ENCODE measurements at places on chromosomes 2 and 18. TPM values are rescaled to one million over a fixed set of nuclear protein-coding genes. Genes with fewer than 3 reads are reported as not detected.

Gene BOD1L2
- total RNA-seq, result not detected

Gene SEMA4C
- 14.9 TPM for total RNA-seq

Gene SERPINB4
- total RNA-seq, result 418 TPM

Gene CCDC102B
- total RNA-seq, result 1.2 TPM

Gene CROCC2
- total RNA-seq, result 0.12 TPM

Gene CFC1
- not detected for total RNA-seq

Gene PDE11A
- not detected for total RNA-seq

Gene SP100
- 38.5 TPM for total RNA-seq

Gene CD8B2
- total RNA-seq, result not detected

Gene GDF7
- 0.32 TPM for total RNA-seq

Gene ANTXR1
- 13.9 TPM for total RNA-seq

Gene TNFRSF11A
- 5.7 TPM for total RNA-seq

Gene NTSR2
- total RNA-seq, result not detected

Gene CTNNA2
- not detected for total RNA-seq

Gene GLI2
- total RNA-seq, result 0.72 TPM

Gene ZSWIM2
- not detected for total RNA-seq

Gene PROKR1
- total RNA-seq, result not detected

Gene FBXO48
- 1.00 TPM for total RNA-seq

Gene ORMDL1
- 24.5 TPM for total RNA-seq

Gene DSG4
- total RNA-seq, result not detected

Gene GRP
- not detected for total RNA-seq

Gene BCL11A
- 43.0 TPM for total RNA-seq

Gene ERFE
- total RNA-seq, result 0.44 TPM

Gene NAT8
- total RNA-seq, result not detected

Gene MATN3
- 0.56 TPM for total RNA-seq

Gene PDE1A
- total RNA-seq, result 1.2 TPM

Gene FAM161A
- total RNA-seq, result 1.3 TPM

Gene ACP1
- total RNA-seq, result 61.2 TPM

Gene WIPF1
- total RNA-seq, result 3.1 TPM

Gene NT5DC4
- not detected for total RNA-seq

Gene PRKCE
- 13.1 TPM for total RNA-seq

Gene ACSL3
- total RNA-seq, result 125 TPM

Gene GALNT13
- total RNA-seq, result 0.04 TPM

Gene SEMA4F
- 1.4 TPM for total RNA-seq

Gene LTBP1
- total RNA-seq, result 33.8 TPM

Gene C2orf78
- total RNA-seq, result not detected

Gene COLEC12
- 0.68 TPM for total RNA-seq

Gene PRSS56
- total RNA-seq, result not detected

Gene COL5A2
- total RNA-seq, result 6.3 TPM

Gene CYTIP
- 1.3 TPM for total RNA-seq

Data from esophagus mucosa (tissue), 1 donor.